ENCODE measurements at places on chromosomes 16 and 17. TPM values are rescaled to one million over a fixed set of nuclear protein-coding genes. Genes with fewer than 3 reads are reported as not detected.

DNA sequence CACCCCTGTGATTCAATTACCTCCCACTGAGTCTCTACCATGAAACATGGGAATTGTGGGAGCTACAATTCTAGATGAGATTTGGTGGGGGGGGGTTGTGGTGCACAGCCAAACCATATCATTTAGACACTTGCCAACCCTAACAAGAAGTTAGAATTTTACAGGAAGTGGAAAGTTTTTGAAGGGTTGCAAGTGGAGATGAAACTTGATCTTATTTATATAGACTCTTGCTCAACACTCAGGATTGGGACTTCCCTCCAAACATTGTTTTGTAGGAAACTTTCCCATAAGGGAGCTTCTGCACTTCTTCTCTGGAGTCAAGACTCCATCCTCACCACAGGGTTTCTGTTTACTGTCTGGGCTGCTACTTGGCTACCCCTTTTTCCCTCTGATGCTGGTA lies 266.7 kb upstream of the CDH11 start:
- no peak for DNase-seq

ARHGAP44 gene
- total RNA-seq: 3.4 TPM

FBXL19 gene
- 5.1 TPM for total RNA-seq

- no peak for DNase-seq
Observed at GRCh38 chr17:35094902-35095301, 24.8 kb downstream of the RAD51D start.

G6PC1 gene
- not detected for total RNA-seq

BEAN1 gene
- not detected for total RNA-seq

CDH13 gene
- 0.44 TPM for total RNA-seq

ZP2 gene
- not detected for total RNA-seq

DNA sequence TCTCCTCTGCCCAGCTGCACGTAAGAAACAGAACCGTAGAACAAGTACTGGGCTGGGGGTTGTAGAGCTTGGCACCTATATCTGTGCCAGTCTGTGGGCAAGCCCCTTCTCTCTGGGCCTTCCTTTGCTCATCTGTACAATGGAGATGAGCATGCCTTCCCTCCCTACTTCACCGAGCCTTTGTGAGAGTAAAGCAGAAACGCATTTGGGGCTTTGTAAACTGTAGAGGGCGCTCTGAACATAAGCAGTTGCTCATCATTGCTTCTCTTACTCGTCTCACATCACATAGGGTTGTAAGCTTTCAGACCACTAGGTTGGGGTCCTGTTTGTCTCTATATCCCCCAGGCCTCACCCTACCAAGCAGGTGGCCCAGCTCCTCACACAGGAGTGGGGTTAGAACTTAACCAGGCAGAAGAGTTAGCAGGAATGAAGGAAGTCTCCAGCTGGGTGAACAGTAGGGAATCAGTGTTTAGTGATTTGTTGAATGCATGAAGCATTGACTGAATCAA lies 15.1 kb downstream of the SAMD14 start:
- DNase-seq: no peak

SPATA32 gene
- 0.14 TPM for total RNA-seq

ZNF287 gene
- total RNA-seq: 2.9 TPM

DNA sequence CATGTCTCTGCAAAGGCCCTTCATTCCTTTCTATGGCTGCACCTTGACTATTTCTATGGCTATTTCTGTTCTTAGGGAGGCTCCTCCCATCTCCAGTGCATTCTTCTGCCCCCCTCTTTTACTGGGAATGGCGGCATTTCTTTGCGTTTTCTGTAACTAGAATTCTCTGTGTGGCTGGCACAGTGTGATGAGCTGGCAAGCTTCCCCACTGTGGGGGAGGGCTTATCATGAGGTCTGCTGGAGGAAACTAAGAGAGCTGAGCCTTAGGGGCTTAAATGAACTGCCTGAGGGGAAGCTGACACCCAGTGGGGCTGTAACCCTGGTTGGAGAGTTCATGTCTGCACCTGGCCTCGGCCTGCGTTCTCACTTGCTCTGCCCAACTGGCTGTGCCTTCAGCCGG lies 1.5 kb upstream of the CARD14 start:
- DNase-seq: no peak

PRKCA gene
- 12.0 TPM for total RNA-seq

Data from pancreas (tissue), 10 donors.